ENCODE measurements at places on chromosomes 2 and 18.

DNA sequence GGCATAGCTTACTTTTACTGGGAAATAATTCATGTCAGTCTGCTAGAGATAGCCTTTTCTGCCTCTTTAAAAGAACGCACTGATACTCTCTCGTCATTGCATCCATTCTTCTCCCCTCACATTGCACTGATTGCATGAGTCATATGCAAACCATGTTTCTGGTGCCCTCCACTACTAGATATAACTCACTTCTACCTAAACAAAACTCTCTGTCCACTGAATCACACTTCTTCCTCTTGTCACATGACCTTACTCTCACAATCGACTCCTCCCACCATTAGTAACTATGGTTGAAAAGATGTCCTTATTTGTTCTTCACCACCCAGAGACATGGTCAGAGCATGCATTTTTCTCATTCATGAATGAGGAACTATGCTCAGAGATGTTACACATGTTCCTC lies 158.0 kb downstream of the CSRNP3 start:
- DNase-seq: no peak

GRCh38 chr2:105237045-105237765 lies 4.3 kb upstream of the GPR45 start:
- no peak for DNase-seq

DNA sequence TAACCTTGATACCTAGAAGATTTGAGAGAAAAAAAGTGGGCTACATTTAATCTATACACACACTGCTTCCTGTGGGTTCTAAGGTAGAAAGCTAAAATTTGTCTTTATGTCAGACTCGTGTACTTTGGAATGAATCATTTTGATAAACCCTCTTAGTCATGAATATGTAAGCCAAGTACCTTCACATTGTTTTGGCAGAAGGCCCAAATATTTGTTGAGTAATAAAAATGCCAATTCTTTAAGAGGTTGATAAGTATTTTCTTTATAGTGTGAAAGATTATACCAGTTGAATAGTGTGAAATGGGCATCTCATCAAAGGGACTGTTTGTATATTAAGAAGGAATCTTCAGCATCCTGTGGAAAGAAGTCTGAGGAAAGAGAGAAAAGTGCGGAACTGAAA lies 1464.7 kb upstream of the ZEB2 start:
- no peak for DNase-seq

DNA sequence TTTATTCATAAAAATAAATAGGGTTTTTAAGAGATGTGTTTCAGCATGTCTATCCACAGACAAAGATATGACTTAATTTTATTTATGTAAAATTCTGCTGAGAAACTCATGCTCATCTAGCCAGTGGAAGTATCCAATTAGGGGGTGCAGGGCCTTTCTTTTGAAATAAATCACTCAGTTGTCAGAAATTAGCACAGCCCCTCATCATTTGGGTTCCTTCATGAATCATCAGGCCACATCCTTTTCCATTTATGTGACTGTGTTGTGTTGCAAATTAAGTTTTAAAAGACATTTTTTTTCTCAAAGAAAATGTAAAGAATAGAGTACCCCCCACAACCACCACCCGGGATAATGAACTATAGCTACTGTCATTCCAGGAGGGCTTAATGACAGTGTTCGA lies 185.8 kb downstream of the NRP2 start:
- no peak for DNase-seq

- DNase-seq: no peak
Measured at GRCh38 chr2:45992021-45992740, 305.0 kb upstream of the EPAS1 start.

DNA sequence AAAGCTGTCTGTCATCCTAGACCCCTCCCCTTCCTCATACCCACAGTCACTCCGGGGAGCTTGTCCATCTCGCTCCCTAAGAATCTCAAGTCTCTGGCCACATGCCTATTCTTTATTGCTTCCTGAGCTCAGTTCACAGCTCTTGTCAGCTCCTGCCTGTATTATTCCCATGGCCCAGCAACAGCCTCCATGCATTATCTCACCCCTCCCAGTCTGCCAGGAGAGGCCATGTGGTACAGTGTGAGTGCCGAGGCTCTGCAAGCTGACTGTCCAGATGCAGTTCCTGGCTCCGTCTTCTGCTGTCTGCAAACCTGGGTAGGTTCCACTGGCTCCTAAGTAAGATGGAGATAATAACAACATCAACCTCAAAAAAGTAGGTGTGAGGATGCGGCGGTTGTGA lies 79.7 kb downstream of the MRPS9 start:
- DNase-seq: no peak

- DNase-seq: no peak
Measured at GRCh38 chr2:210584834-210585233, 28.4 kb downstream of the CPS1 start.

GRCh38 chr2:141569941-141570340 lies 560.9 kb downstream of the LRP1B start:
- no peak for DNase-seq

DNA sequence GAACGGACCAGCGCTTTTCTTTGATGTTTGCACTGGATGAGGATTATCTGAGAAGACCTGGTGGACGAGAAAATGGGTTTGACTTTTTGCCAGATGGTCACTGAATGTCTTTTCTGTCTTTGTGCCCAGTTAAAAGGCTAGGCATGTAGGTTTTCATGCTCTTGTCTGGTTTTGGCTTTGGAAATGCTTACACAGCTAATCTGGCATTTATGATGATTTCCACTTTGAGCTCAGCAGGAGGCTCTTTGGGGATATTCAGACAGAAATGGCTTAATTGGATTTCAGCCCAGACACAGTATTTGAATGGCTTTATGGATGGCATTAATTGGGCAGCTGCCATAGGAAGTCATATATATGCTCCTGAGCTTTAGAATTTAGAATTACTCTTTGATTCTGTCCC lies 59.6 kb downstream of the NCK2 start:
- no peak for DNase-seq

- no peak for DNase-seq
Measured at GRCh38 chr2:241066893-241067341, 35.2 kb downstream of the MTERF4 start.
